SK-N-SH treated with all-trans-retinoic acid at 6 μM for 48 hours (cell line): ENCODE measurements at places on chromosomes 13 and 19.

DNA sequence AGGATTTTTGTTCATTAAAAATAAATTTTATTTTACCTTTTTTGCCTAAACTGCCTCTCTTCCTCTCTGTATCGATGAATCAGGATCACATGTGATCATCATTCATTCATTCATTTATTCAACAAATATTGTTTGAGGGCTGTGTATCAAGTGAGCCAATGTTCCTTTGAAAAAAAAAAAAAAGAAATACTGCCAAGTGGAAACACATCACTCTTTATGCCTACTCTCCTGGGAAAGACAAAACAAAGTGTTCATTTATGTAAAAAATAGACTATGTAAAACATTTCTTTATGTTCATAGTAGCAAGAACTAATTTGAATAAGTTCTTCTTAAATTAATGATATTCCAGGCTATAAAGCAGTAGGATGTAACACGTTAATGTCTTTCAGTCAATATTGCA lies 233.1 kb downstream of the POSTN start:
- ATAC-seq = no peak

DNA sequence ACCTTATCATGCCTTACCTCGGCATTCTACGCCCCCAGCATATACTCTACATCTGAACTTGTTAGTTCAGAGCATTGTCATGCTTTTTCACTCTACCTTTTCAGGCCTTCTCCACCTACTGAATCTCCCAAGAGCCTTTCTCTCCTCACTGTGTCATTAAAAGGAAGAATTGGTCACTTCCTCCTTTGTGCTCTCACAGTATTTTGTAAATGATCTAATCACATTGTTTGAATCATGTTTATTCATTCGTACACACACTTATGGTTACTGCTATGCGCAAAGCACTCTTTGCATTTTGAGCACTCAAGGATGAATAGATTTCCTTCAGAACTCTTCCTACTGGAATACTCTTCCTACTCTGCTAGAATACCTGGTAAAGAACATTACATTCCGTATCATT lies 15.8 kb upstream of the ELF1 start:
- no peak for ATAC-seq

DNA sequence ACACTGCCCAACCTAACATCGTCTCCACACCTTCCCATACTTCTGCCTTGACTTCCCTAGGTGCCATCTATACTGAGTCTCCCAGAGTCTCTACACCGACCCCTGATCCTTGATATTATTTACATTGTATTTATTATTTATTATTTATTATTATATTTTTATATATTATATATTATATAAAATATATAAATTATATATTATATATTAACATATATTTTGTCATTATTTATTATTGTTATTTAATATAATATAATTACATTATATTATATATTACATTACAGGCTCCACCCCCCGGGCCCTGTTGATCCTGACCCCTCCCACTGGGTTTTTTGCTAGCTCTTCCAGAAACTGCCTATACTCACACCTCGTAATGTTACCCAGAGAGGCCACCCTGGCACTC lies 18.4 kb upstream of the TOMM40 start:
- no peak for ATAC-seq

DNA sequence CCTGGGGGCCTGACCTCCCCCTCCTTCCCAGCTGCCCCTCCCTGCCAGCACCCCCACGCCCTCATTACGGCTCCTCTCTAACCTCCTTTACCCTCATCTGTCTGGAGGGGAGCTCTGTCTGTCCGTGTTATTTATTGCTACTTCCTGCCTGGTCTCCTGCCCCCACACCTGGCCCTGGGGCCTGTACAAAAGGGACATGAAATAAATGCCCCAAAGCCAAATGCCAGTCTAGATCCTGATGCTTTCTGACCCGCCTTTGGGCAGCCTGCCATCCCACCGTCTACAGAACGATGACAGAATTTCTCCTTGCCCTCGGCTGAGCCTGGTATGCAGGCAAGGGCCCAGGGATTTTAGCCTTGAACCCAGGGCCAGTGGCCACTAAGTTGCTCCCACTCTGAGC lies 15.4 kb upstream of the CD22 start:
- no peak for ATAC-seq

- ATAC-seq = no peak
Observed at GRCh38 chr19:19232261-19232721, 20.5 kb downstream of the NCAN start.

DNA sequence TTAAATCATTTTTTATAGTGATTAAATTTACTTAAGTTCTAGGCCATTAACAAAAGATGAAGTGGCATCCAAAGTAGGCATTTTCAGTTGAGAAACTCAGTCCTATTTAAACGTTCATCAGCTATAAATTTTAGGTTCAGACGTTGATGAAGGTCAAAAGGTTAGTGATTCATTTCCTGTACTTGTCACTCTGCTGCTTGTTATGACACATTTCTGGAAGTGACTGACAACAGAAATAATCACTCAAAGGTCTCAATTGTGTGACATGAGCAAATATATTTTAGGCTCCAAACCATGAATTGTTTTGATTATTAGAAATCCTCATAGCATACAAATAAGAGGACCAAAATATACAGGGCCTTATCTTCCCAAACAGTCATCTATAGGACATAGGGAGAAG lies 10.3 kb upstream of the EDNRB start:
- no peak for ATAC-seq

DNA sequence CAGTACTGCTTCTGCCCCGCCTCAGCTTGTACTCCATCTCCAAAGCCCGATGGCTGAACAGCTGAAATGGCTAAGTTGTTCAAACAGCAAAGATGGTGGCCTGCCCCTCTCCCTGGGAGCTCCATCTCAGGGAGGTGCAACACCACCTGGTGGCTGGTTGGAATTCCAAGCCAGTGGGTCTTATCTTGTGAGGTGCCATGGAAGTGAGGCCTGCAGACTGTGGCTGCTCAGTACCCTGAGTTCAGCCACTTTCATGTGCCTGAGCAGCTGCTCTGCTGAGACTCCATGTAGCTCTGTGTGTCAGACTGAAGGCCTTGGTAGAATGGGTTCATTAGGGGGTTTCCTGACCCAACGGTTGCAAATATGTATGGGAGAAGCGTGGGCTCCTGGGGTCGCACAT lies 67.3 kb upstream of the SPRY2 start:
- ATAC-seq = no peak

GRCh38 chr13:34019870-34020269 lies 201.9 kb downstream of the RFC3 start:
- ATAC-seq = no peak

DNA sequence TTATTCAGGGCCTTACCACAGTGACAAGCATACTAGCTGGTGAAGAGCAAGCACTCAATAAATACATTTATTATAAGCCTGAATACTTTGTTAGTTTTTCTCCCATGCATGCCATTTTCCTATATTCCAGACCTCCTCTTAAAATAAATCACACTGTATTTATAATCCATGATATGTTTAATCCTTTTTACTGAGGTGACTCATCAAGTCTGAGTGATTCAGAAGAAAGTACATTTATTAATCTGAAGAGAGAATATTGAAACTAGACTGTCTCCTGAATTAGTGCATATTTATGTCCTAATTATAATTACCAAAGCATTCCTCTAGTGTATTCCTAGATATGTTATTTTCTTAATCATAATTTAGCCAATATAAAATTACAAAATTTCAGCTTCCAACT lies 323.3 kb downstream of the NALCN start:
- peak; percentile 33; the same call in 1 of the 3 replicates for ATAC-seq

DNA sequence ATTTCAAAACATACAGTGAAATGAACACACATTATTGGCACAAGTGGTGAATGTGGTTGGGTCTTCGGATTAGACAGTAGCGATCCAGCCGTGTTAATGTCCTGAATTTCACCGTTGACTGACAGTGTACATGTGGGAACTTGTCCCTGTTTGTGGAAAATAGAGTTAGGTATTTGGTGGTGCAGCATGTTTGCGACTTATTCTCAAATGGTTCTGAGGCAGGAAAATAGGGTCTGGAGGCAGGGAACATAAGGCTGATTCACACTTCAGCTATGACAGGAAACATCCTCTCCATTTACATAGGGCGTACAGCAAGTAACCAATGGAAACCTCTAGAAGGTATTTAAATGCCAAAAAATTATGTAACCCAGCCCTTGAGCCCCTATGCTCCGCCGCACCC lies 4.2 kb downstream of the LGALS7B start:
- no peak; the same call in 2 of the 3 replicates for ATAC-seq

DNA sequence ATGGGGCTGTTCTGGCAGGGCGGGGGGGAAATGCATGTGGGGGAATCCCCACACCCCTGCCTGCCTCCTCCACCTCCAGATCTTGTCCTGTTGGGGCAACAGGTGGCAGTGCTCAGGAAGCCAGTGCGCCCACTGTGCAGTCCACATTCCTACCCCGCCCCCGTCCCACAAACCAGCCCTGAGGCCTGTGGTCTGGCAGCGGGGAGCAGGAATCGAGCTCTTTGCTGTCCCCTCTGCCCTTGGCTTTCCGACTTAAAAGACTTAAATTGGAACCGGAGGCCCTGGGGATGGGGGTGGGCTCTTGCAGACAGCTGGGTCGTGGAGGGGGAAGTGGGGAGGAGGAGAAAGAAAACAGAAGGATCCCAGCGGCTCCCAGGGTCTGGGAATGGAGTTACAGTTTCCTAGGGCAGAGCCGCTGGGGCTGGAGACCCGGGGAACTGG lies 4.3 kb downstream of the NANOS3 start:
- no peak for ATAC-seq

DNA sequence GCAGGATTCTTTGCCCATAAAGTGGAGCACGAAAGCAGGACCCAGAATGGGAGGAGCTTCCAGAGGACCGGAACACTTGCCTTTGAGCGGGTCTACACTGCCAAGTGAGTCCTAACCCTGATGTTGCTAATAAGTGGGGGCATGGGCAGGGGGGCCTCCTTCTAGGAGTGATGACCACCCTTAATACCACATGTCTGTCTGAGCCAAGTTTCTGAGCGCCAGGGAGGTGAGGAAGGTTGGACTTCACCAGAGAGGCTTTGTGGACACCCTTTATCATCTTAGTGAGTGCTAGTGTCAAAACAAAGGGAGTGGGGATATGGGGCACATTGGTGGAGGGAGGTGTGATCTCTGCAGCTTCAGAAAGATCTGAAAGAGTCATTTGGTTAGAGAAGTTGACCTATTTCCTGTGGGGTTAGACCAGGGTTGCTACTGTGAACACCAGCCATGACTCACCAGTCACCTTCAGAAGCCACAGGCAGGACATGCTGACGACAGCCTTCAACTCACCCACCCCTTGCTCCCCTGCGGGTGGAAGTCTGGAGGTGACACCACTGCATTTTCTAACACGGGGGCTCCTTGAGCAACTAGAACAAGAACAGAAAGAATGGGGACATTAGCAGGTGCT lies 8.8 kb downstream of the ALOX5AP start:
- ATAC-seq = no peak

DNA sequence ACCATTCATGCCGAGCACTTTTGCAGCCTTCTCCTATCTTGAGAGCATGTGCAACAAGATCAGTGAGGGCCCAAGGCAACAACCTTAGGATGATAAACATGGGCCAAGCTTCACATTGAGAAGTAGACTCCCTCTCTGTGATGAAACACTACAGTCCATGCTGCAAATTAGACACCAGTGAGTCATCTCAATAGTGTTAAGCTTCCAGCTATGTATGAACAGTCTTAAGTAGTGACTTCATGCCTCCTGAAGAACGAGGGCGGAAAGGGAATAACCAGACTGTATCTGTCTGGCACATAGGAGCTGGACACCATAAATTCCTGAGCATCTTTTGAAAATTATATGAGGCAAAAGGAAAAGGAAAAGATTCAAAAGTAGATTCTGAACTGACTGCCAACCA lies 309.9 kb upstream of the SLITRK1 start:
- peak; percentile 80 for ATAC-seq

DNA sequence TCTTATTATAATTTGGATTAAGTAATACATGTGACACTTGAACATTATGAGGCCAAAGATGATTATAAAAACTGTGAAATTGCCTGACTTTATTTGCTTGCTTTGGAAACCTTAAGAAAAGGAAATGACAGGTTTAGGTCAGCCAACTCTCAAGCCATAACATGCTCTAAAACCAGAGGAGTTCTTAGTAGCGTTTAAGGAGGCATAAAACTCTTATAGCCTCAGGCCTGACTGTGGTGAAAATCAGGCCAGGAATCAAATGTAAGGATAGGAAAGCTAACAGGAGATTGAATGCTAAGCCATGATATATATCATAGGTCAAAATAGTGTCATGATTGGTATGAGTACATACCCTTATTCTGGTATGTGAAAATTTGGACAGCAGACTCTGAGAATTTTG lies 1142.4 kb upstream of the MIR17HG start:
- ATAC-seq = no peak

- ATAC-seq = no peak
Observed at GRCh38 chr19:4063369-4064148, 3.1 kb downstream of the ZBTB7A start.

- no peak for ATAC-seq
Observed at GRCh38 chr13:47457626-47458025, 543.4 kb downstream of the SUCLA2 start.

DNA sequence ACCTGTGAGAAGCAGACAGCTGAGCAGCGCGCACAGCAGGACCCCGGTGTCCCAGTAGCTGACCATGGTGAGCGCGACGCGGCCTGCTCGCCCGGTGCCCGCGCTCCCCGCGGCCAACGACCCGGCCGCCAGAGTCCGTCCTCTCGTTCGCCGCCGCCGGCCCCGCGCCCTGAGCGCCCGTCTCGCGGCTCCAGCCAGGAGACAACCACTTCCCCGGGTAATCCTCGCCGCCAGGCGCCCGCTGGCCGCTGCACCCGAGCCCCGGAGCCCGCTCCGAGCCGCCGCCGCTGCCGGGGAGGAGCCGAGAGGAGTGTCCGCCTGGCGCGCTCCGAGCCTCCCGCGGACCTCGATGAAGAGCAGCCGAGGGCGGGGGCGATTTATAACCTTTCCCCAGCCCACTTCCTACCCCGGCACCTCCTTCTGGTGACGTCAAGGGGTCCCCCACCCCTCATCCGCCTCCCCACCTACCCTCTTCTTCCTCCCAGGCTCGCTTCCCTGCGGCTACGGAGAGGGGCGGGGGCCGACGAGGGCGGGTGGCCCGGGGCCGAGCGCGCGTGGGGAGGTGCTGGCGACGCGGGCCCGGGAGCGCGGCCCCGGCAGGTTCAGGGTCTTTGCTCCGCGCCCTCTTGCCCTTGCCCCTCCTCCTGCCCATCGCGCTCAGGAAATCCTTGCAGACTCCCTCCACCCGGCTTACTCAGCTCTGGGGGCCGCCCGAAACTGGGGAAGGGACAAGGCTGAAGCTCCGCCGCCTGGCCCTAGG lies at the start of gene FLT1:
FLT1 (minus strand) TSS at position 351 of the 760 bp plus-strand sequence; CDS start at position 66, 285 bp downstream.
- peak; percentile 61 for ATAC-seq

GRCh38 chr13:72653506-72653905 lies 73.9 kb downstream of the MZT1 start:
- no peak for ATAC-seq

DNA sequence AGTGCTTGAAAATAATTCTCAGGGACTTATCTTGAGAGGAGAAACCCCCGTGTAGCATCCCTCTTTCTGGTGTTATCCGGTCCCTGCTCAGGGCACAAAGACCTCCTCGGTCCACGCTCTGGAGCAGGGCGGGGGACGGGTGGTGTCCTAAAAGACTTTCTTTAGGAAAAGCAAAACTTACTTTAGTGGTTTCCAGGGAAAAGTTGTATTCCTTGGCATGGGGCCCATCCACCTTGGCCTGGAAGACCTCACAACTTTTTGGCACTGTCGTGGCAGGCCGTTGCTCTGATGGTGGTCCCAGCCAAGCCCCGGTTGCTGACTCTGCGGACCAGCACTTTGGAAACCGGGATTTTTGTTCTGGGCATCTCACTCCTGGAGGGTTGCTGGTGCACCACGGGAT lies 2.7 kb downstream of the AMER2 start:
- ATAC-seq = no peak
